ENCODE measurements at places on chromosomes 11 and 22.

DNA sequence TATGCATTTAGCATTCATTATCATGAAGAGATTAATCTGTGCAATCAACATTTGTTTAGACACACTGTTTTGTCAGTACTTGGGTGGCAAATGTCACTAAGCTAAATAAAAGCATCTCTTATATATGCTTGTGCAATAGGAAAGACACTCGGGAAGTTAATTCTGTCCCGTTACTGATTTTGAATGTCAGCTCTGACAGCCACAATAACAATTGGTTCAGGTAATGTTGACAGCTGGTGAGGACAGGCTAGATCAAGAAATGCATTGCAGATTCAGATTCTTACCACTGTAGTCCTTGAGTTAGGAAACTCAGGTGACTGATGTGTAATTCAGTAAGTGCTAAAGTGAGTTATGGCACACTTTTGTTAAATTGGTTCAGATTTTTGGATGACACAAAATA lies 523.8 kb upstream of the FAT3 start:
- no peak for DNase-seq

GRCh38 chr22:48840112-48840949 lies 987.3 kb downstream of the BRD1 start:
- DNase-seq: no peak

- no peak for DNase-seq
These were observed 38.2 kb upstream of the OR5AK2 start for GRCh38 chr11:56950510-56950909.

- no peak for DNase-seq
These were observed 82.6 kb downstream of the RAB30 start for GRCh38 chr11:82988936-82989627.

GRCh38 chr11:73286240-73286810 lies 14.2 kb downstream of the P2RY6 start:
- no peak for DNase-seq

- peak; percentile 28 for DNase-seq
These were observed 487 bp upstream of the LIPT2 start for GRCh38 chr11:74493791-74494630.

- DNase-seq: no peak
These were observed 39.9 kb downstream of the PTPRJ start for GRCh38 chr11:48020092-48020755.
